ENCODE measurements at places on chromosomes 12 and 14. TPM values are rescaled to one million over a fixed set of nuclear protein-coding genes. Genes with fewer than 3 reads are reported as not detected.

DNA sequence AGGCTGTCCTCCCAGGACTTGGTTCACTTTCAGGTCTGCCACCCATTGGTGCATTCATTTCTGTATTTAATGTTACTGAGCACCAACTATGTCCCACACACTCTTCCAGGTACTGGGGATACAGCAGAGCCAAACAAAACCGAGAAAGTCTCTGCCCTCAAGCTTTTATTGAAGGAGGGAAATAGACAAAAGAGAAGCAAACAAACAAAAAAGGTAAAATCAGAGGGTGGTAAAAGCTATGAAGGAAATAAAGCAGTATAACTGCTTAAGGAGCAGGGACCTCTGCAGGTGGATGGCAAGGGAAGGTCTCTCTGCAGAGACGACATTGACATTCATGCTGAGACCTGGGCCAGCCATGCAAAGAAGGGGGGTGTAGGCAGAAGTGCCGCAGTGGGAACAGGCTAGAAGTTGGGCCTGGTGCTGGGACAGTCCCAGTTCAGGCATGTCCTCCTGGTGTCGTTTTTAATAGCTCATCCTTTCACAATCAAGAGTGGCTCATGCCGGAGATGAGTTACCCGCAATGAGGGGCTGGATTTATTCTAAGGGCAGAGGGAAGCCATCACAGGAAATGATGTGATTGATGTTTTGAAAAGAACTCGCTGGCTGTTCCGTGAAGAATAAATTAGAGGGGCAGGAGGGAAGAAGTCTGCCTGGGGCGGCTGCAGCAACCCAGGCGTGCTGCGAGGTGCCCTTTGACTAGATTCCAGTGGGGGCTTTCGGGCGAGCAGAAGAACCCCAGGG is 72.8 kb downstream of the IRF2BPL start:
- peak overlapping the region; percentile 99 for H3K27ac ChIP-seq
- peak overlapping the region; percentile 83 for H3K4me3 ChIP-seq
- H3K27me3 ChIP-seq, result no peaks in the 10 kb centered on the region
- peaks cover 5% of the 10 kb centered on the region for H3K36me3 ChIP-seq
- DNase-seq, result peak; percentile 69

CREBL2 gene
- total RNA-seq, result 12.5 TPM

DNA sequence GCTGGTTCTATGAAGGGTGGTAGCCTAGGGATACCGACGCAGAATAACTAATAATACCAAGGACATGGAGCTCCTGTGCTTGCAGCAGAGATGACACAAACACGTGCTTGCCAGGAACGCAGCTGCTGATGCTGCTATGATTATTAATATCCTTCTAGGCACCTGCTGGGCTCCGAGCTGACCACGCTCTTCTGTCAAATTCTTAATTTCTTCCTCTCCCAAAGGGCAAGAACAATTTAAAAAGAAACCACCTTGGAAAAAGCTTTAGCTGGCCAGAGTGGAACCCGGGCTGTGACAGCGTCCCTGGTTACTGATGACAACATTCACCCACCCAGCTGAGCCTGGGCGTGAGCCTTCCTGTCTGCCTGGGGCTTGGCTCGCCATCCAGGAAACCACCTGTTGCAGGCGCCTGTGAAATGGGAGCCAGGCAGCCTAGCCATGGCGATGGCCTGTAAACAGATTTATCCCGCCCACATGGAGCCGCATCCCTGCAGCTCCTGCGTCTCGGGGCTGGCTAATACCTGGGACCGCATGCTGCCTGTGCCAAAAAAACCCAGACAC is 28.8 kb downstream of the CLMN start:
- no peak overlapping the region for H3K4me3 ChIP-seq
- H3K27me3 ChIP-seq, result peaks cover 20% of the 10 kb centered on the region
- H3K36me3 ChIP-seq, result peaks cover 3% of the 10 kb centered on the region
- DNase-seq, result no peak
- H3K4me1 ChIP-seq, result peaks cover 4% of the 10 kb centered on the region
- H3K27ac ChIP-seq, result no peak overlapping the region

- H3K27me3 ChIP-seq, result no peaks in the 10 kb centered on the region
- H3K36me3 ChIP-seq, result peaks cover 11% of the 10 kb centered on the region
- no peak overlapping the region for H3K27ac ChIP-seq
Observed at GRCh38 chr12:11688831-11689230, 39.4 kb downstream of the ETV6 start.

TRMT61A gene
- total RNA-seq, result 22.1 TPM

SLC15A5 gene
- total RNA-seq, result not detected

EML1 gene
- 1.0 TPM for total RNA-seq

All from activated naive CD8-positive, alpha-beta T cell treated with anti-CD3 and anti-CD28 coated beads for 36 hours (primary cell).